ENCODE measurements at places on chromosomes 4 and X.

DNA sequence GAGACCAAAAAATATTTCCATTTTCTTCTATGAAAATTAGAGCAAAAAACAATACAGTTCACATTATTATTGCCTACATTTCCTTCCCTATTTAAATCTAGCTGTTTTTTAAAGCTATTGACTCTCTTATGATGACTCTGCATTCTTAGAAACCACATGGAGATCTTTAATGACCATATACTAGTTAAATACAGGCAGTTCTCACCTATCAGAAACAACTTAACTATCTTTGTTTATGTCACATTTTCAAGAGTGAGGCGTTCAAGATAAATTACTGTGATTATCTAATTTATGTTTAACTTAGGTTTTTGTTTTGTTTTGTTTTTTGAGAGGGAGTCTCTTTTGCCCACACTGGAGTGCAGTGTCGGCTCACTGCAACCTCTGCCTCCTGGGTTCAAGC, 3.0 kb downstream of the CISD2 start:
- no peak for DNase-seq

GRCh38 chr4:149676076-149676475, 139.6 kb downstream of the IQCM start:
- no peak for DNase-seq

GRCh38 chr4:108054025-108054638, 64.4 kb downstream of the HADH start:
- no peak for DNase-seq

GRCh38 chr4:75495476-75495875, 18.7 kb downstream of the RCHY1 start:
- no peak for DNase-seq

GRCh38 chr4:162732876-162733275, 433.8 kb downstream of the NAF1 start:
- DNase-seq = no peak

DNA sequence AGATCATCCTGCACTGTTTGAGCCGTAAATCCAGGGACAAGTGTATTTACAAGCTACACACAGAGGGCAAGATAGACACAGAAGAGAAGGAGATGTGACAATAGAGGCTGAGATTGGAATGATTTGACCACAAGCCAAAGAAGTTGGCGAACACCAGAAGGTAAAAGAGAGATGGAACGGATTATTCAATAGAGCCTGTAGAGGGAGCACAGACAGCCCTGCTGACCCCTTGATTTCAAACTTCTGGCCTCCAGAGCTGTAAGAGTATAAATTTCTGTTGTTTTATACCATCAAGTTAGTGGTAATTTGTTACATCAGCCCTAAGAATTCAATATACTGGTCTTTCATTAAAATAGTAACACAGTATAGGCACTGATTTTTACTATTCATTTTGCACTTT, 447.8 kb downstream of the FAT4 start:
- no peak for DNase-seq

DNA sequence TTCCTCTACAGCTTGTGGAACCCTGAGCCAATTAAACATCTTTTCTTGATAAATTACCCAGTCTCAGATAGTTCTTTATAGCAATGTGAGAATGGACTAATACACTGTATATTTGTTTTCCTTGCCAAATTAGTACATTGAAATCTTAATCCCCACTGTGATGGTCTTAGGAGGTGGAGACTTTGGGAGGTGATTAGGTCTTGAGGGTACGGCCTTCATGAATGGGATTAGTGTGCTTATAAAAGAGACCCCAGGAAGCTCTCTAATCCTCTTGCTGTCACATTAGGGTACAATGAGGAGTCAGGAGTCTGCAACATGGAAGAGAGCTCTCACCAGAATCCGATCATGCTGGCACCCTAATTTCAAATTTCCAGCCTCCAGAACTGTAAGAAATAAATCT, 86.6 kb downstream of the TIGD2 start:
- no peak for DNase-seq

DNA sequence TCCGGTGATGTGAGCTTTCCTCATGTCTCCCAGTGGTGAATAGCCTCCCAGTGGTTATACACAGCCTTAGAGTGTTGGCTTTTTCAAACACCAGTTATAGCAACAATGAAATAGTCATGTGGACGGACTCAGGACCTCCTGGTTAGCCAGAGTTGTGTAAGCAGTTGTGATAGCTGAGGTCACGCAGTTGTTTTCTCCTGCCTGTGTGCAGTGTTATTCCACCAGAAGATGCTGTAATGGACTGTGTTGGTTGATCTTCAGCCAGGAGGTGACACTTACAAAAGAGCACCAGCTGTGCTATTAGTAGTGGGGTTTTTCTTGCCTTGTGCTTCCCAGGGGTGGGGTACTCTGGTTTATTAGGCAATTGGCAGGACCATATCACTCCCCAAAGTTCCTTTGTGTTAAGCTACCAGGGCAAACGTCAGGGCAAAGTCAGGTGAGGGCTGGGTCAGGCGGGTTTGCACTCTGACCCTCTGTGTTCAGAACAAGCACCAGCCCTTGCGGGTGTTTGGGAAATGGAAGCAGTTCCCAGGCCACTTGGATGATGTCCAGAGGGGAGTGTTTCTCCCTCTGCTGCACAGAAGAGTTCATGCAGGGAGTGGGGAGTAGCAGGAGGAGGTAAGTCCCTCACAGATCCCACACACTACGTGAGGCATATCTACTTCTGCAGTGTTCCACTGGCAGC, 252.6 kb downstream of the TMEM47 start:
- no peak for DNase-seq

GRCh38 chrX:153400146-153401132, 711 bp downstream of the PNMA6E start:
- peak; percentile 1 for DNase-seq

- no peak for DNase-seq
Observed at GRCh38 chr4:76252271-76252653, 741 bp downstream of the FAM47E start.

GRCh38 chr4:174592985-174593335, 70.7 kb upstream of the HPGD start:
- no peak for DNase-seq

DNA sequence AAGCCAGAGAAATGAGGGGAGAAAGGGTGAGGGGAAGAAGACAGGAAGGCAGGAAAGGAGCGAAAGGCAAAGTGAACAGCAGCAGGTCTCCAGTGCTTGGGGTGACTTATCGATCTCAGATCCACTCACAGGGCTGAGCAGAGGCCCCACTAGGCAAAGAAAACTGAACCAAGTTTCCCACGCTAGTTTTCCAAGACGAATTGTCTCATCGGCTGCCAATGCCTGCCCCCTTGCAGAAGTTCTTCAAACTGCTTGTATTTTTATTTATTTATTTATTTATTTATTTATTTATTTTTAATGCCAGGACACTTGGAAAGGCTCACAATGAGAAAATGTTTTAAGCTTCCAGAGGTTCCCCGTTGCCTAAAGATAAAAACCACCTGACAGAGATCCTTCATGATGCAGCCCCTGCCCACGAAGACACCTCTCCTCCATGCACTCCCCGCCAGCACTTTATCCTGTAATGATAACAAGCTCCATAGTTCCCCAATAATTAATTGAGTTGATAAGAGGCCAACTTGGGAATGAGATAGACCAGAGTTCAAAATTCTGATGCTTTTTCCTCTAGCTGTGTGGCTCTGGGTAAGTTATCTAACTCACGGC, 43.2 kb downstream of the QDPR start:
- no peak for DNase-seq

GRCh38 chr4:159386620-159387019, 283.7 kb downstream of the RAPGEF2 start:
- DNase-seq = no peak

DNA sequence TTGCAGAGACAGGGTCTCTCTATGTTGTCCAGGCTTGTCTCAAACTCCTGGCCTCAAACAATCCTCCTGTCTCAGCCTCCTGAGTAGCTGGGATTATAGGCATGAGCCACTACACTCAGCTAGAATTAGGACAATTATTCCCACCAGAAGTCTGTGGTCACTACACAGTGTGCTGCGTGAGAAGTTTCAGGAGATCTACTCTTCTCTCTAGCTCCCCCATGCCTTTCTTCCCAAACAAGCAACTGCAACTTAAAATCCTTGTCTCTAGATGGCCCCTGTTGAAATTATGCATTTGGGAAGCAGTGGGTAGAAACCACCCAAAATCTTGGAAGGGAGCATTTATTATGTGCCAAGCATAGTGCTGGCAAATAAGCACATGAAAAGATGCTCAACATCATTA, 21.1 kb upstream of the MAP7D3 start:
- DNase-seq = no peak

GRCh38 chr4:159209249-159209648, 106.4 kb downstream of the RAPGEF2 start:
- no peak for DNase-seq

DNA sequence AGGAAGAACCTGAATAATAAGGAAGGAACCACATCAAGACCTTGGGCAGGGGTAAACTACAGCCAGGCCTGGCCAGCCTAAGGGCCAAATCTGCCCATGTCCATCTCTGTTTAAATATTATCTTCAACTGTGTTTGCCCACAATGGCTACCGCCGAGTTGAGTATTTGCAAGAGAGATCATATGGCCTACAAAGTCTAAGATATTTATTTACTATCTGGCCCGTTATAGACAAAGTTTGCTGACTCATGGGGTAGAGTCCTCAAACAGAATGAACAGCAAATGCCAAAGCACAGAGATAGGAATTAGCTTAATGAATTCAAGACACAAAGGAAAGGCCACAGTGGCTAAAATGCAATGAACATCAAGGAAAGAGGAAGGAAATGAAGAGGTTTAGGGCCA, 44.8 kb downstream of the RPS6KA3 start:
- no peak for DNase-seq

GRCh38 chrX:68146054-68146453, 287.2 kb downstream of the OPHN1 start:
- DNase-seq = no peak

- DNase-seq = no peak
Observed at GRCh38 chr4:128512767-128513322, 225.2 kb upstream of the PGRMC2 start.

DNA sequence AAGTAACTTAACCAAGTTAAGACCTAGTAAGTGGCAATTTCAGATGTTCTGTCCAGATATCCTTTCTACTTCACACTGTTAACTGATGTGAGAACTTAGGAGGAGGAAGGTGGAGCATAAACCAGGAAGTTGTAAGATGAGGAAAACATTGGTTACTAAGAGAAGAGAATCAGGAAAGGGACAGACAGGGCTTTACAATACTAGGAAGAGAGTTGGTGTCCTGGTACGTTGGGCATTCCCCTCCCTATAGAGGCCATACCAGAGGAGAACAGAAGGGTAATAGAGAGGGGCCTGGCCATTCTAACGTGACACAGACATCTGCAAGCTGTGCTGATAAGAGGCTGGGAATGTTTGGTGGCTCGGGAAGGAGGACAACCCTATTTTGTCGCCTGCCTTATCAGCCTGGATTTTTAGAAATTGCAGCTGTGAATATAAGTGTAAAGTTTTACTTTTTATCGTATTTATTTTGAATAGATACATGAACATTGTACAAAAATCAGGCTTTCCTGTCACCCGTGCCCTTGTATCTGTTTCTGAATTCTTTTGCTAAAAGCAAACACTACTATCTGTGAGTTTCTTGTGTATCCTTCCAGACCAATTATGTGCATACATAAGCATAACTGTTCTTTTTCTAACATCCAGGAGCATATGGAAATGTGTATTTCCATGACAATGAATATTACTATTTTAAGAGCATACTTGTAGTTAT, 53.5 kb upstream of the HPRT1 start:
- DNase-seq = no peak

- no peak for DNase-seq
Observed at GRCh38 chr4:70681704-70682103, 6.6 kb upstream of the UTP3 start.

GRCh38 chrX:71994601-71995000, 84.0 kb downstream of the NHSL2 start:
- peak; percentile 18 for DNase-seq

DNA sequence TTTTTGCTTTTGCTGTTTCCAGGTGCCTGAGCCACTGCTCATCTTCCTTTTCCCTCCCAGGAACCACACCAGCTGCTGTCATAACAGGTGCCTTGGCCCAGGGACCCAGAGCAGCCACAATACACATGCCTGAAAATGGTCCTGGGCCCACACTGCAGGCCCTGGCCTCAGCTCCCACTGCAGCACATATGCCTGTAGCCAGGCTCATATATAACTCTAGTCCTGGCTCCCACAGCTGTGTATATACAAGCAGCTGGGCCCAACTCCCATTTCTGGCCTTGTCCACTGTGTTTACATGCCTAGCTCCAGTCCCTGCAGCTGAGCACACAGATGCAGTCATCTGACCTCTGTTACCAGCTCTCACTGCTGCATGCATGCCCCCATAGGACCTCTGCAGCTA, 930.5 kb downstream of the ADGRL3 start:
- DNase-seq = no peak
